Lower lobe of right lung (tissue), 2 donors: ENCODE measurements at places on chromosomes 7 and 10. TPM values are rescaled to one million over a fixed set of nuclear protein-coding genes. Genes with fewer than 3 reads are reported as not detected.

NXPH1 gene
- not detected for total RNA-seq

LDB3 gene
- total RNA-seq = 2.2 TPM

TEX47 gene
- not detected for total RNA-seq

KCP gene
- total RNA-seq = 1.3 TPM

ZNF503 gene
- total RNA-seq = 28.3 TPM
